ENCODE measurements at places on chromosomes 16 and 17.

DNA sequence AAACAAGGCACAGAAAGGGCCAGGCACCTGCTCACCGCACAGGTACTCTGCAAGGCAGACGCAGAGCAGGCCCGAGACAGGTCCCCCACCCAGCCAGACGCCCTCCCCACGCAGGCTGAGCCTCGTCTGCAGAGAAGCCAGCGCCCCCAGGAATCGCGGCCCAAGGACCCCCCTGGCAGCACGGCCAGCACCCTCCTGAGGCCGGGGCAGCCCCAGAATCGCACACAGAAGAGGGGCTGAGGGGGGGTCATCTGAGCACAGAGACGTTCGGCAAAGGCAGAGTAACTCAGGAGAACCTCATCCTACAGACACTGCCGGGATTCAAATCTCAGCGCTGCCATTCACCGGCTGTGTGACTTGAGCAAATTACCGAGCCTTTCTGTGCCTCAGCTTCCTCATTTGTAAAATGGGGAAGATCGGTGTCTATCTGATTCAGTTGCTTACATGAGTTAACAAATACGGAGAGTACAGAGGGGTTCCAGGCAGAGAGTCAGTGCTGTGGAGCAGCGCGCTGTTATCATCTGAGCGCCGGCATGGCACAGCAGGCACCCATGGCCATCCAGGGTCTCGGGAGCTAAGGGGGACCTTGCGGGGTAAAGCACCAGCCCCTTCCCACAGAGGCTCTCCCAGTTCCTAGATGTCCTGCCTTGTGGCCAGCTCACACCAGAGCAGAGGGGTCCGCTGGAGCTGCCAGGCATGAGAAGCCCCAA, 10.4 kb downstream of the EMC6 start:
- peak; percentile 22 for DNase-seq

- no peak for DNase-seq
Observed at GRCh38 chr17:64056269-64057005, 36.0 kb upstream of the ICAM2 start.

DNA sequence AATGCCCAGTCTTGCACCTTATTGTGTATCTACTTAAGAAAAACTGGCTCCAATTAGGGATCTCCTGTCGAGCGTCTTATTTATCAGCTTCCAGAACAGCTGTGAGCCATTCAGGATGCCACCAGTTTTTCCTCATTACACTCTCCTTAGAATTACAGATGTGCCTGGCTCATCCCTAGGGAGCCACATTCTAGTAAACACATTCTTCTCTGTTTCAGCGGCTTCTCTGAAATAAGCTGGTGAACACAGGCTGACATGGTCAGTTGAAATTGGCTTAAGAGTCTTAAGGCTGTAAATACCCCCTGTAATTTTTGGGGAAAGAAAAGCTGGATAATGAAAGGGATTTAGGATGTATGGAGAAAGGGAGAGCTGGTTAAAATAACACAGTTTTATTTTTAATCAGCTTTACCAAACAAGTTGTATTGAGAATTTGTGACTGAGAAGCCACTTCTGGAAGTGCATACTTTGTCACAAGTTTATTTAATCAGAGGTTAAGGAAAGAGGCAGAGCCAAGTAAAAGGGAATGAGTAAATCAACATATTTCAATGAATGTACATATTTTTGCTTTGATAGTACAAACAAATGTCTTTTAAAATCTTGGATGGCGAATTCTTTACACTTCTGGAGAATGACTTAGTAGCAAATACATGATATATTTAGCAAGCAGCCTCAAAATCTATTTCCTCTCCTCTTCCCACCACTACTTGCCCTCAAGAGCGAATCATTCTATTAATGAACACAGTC, 562.0 kb upstream of the GOT2 start:
- DNase-seq: no peak

DNA sequence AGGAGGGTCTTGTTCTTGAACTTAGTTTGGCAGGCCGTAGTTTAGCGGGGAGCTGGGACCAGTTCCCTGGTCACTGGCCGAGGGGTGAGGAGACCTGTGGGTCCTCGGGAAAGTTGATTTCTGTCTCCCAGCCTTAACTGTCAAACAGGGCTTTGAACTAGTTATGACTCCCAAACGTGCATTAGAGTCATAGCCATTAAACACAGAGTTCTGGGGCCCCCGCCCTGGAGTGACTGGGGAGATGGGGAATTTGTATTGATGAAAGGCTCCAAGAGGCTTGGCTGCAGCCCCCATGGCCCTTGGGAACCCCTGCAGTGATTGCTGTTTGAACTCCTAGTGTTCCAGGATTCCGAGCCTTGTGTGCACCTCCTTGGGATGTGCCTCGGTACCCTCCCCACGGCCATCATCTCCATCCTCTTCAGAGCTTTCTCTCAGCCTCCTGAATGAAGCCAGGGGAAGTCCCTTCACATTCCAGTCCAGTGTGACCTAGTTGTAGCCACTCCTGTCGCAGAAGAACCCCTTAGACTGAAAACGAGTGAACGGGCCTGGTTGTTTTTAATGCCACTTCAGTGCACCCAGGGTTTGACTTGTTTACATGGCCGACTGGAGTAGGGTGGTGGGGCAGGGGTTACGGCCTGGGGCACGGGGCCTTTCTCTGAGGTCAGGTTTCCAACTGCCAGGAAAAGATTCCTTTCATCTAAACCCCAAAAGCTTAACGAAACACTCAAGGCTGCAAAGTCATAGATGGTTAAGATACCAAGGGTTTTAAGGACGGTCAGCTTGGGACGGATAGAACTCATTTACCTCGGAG, 1.4 kb downstream of the MPRIP start:
- DNase-seq: no peak

Data from suppressor macrophage treated with lipopolysaccharide for 1 hour (primary cell).